ENCODE measurements at places on chromosomes 3 and 15. TPM values are rescaled to one million over a fixed set of nuclear protein-coding genes. Genes with fewer than 3 reads are reported as not detected.

- no peak for DNase-seq
Observed at GRCh38 chr3:42612217-42612616, 11.7 kb downstream of the NKTR start.

DNA sequence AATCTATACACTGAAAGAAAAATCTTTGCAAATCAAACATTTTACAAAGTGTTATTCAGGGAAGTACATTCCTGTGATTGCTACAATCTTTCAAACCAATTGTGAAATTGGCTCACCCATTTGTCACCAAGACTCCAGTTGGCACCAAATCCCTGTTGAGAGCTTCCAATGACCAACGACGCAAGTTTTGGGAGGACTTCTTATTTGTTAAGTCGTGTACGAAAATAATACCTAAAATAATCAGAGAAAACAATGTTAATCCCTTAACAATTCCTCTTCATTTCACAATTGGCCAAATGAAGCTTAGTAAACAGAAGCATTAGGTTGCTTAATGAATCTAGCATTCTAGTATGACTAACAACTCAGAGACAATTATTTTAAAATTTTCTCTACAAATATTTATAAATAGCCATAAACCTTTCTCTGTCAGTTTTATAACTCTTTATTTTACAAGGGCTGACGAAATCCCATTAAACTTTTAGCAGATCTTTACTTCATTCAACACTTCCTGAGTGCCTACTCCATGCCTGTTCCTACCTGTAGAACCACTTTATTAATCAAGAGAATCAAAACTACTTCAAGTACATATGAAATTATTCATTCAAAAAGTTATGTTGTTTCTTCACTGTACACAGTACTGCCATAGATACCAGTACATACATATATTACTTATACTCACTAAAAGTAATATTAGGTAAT is 24.0 kb upstream of the HGD start:
- no peak for DNase-seq

DNA sequence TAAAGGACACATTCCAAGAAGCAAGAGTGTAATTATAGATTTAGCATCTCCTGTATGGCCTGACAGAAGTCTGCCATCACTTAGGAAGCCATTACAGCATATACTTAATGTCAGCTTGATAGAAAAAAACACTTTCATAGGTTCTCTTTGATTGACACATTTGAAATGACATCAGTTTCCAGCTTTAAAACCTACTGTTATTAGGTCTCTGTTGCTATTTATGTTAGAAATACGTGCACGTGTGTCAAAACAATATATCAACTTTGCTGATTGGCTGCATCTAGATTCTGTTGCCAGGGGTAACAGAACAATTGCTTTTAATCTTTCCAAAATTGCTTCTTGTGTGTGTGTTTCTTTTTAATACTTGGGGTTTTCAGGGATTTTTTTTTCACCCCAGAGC is 389.3 kb upstream of the ATP11B start:
- no peak for DNase-seq

- no peak for DNase-seq
Observed at GRCh38 chr3:75140904-75141615, 523.1 kb upstream of the FRG2C start.

DNA sequence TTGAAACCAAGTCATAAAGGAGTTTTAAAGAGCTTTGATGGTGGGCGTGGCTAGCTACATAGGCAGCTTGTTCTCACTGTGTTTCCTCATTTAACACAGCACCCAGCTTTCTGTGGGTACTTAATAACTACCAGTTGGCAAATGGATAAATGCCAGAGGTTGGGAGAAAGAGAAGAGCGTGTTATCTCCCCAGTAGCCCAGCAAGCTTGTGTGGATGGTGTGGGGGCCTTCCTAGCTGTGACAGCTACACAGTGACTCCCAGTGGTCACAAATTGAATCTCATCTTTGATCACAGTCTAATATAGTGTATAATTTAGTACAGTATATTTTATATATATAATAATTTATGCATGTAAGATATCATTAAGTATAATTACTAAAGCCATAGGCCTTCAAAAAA is 984.1 kb downstream of the EPHA3 start:
- no peak for DNase-seq

DNA sequence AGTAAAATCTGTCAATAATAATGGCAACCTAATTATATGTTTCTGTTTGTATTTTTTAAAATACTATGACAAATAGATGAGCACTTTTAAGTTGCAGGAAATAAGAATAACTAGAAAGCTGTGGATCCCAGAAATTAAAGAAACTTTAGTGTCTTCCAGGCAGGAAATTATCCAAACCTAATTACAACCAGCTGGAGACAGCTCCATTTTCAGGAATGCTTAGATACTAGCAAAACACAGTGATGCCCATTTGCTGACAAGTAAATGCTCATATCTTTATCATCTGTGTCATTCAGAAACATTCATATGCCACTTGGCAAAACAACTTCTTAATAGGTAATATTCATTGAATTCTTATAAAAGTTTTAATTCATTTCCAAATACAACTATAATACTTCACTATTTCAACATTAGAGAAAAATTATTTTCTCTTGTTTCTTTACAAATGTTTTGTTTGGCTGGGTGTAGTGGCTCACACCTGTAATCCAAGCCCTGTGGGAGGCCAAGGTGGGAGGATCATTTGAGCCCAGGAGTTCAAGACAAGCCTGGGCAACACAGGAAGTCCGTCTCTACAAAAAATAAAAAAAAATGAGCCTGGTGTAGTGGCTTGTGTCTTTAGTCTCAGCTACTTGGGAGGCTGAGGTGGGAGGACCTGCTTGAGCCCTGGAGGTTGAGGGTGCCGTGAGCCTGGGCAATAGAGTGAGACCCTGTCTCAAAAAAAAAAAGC is 169.1 kb upstream of the TSPAN3 start:
- no peak for DNase-seq

DNA sequence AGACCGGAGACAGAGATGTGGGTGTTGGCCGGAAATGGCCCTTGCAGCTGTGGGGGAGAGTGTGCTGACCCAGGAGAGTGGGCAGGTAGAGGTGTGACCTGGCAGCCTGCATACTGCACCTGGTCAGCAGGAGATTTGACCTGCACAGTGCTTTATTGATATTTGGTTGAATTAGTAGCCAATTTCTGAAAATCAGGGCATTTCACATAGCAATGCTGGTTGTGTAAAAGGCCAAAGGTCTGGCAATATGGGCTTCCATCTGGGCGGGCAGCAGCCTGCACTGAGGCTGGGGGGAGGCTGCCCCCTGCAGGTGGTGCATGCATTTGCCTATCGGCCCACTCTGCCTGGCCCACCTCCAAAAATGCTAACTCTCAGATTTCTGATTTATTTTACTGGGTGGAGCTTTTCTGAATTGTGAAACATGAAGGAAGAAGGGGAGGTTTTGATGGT is 9.4 kb upstream of the MGLL start:
- no peak for DNase-seq

DNA sequence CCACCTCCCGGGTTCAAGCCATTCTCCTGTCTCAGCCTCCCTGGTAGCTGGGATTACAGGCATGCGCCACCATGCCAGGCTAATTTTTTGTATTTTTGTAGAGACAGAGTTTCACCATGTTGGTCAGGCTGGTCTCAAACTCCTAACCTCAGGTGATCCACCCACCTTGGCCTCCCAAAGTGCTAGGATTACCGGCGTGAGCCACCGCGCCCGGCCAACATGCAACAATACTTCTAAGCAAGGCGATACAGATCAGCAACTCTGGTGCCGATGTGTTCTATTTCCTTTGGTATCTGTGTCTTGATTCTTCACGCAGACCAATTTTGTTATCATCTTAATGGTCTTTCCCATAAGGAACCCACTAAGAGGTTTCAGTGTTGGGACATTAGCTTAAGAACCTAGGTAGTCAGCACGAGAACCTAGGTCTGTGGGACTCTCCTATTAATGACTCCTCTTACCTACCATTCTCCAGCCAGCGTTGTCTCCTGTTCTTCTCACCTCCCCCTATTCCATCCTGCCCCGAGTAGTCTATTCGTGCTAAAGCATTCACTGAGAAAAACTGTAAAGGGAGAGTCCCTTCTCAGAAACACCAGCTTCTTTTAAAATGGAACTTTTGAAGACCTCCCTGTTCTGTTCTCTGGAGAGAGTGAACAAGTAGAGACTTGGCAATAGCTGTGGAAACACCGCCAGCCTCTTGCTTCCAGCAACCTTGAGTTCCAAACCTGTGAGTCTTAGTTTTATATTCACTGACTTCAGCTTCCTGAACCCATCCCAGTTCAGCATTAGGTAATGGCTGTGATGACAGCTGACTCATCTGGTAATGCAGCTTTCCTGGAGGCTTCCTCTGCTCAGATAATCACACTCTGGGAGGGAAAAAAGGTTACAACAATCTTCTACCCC is 61.2 kb downstream of the TSC22D2 start:
- DNase-seq = no peak

DNA sequence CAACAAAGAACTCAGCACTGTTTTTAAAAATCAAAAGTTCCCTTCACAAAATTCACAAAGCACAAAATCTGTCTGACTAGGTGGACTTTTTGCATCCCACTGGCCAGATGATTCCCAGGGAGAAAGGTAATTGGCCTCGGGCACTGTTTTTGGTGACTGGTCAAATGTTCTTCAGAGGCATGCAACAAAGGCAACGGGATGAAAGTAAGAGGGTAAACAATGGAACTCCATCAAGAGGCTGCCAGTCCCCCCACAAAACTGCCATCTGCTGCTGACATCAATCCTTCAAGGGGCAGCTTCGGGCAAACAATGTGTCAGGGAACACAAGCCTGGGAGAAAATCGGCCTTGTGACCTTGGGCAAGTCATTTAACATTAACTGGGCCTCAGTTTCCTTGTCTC is 3.3 kb downstream of the SRGAP3 start:
- DNase-seq = no peak

- DNase-seq = no peak
Observed at GRCh38 chr3:172707030-172707429, 3.8 kb downstream of the NCEH1 start.

DNA sequence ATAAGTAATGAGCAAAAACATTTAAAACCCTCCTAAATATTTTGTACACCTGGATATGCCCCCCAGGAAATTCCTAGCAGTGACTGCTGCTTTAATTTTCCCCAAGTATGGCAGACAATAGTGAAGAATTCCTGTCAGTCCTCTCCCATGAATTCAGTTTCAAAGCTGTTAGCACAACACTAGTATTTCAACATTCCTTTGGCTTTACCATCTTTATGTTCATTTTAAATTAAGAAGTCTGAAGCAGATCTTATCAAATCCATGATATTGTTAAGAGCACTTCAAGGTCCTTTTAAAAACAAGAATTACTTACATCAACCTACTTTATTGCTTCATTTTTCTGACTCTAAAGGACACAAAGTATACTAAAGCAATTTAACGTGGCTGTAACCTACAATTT is 28.8 kb upstream of the CDIN1 start:
- DNase-seq = no peak

DNA sequence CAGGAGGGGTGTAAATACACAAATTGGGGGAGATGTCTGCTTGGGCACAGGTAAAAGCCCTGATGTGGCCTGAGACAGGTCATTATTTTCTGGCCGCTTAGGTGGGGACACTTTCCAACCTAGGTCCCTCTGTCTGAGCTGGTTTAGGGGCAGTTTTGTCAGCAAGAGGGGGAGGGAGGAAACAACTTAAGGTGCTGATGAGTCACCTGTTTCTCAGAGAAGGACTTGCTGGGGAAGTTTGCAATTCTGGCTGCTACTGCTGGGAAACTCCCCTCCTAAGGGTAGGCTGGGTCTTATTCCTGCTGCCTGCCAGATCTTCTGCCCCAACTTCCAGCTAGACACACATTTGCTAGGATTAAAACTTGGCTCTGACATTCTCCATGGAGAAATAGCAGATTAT is 4.8 kb upstream of the RHOV start:
- peak; percentile 51 for DNase-seq

GRCh38 chr3:148307443-148307843 is 390.3 kb upstream of the AGTR1 start:
- DNase-seq = no peak

GRCh38 chr3:162628531-162628930 is 1131.9 kb downstream of the OTOL1 start:
- no peak for DNase-seq

DNA sequence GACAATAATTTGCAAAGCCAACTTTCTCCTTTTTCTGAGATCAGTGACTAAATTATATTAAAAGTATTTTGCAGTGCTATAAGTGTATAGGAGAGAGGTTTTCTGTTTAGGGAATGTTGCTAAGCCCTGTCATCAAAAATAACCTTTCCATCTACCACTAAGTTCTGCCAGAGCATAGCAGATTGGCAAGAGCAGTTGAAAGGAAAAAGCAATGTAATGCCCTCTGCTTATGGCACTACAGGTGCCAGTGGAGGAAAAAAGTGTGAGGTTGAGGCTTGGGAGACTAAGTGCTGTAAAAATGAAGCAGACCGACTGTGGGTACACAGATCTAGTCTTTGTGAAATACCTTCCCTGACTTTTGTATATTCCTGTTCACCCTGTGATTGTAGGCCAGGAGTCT is 11.5 kb downstream of the FILIP1L start:
- DNase-seq = no peak

GRCh38 chr15:93469994-93470393 is 381.0 kb upstream of the RGMA start:
- no peak for DNase-seq

DNA sequence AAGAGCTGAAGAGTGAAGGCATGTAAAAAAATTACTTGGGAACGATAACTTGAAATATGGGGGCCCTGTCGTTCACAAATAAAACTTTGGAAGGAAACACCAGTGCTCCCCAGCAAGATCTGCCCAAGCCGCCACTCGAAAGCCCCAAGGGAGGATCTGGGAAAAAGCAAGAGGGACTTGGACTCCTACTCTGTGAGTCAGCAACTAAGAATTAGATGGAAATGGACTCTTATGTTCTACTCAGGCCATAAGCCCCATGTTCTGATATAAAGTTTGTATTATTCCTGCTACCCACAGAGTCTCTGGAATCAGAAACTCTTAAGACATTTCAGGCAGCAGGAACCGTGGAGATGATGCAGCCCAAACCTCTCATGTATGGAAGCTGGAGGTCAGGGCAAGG is 75.7 kb downstream of the ITGB5 start:
- no peak for DNase-seq

DNA sequence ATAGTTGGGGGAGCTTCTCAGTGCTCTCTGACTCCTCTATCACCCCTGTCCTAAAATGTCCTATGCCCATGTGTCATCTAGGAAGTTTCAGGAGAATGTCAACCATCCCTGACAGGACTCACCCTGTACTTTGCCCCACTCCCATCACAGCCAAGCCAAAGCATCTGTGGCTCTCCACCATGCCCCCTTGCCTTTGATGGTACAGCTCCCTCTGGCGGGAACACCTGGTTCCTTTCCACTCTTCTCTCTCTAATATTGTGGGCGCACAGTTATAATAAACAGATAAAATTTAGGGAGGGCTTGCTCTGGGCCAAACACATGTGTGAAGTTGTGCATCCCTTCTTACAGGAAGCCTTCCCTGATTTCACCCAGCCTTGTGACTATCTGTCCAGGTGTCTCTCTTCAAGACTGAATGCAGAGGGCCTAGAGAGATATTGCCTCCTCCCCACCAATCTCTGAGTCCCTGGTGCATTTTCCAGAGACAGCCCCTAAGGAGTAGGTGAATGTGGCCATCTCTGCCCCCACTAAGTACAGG is 62.8 kb downstream of the ISG20 start:
- no peak for DNase-seq

Gene SRGAP3
- total RNA-seq = 0.54 TPM

Gene MYO5C
- total RNA-seq = 0.54 TPM

Gene STT3B
- 147 TPM for total RNA-seq

Gene REC114
- not detected for total RNA-seq

Gene ALDH1L1
- total RNA-seq = not detected
